Dorsolateral prefrontal cortex (tissue), 122 donors: ENCODE measurements at places on chromosomes 1 and 21.

- DNase-seq: no peak
Observed at GRCh38 chr1:56321150-56321490, 258.2 kb downstream of the PLPP3 start.

DNA sequence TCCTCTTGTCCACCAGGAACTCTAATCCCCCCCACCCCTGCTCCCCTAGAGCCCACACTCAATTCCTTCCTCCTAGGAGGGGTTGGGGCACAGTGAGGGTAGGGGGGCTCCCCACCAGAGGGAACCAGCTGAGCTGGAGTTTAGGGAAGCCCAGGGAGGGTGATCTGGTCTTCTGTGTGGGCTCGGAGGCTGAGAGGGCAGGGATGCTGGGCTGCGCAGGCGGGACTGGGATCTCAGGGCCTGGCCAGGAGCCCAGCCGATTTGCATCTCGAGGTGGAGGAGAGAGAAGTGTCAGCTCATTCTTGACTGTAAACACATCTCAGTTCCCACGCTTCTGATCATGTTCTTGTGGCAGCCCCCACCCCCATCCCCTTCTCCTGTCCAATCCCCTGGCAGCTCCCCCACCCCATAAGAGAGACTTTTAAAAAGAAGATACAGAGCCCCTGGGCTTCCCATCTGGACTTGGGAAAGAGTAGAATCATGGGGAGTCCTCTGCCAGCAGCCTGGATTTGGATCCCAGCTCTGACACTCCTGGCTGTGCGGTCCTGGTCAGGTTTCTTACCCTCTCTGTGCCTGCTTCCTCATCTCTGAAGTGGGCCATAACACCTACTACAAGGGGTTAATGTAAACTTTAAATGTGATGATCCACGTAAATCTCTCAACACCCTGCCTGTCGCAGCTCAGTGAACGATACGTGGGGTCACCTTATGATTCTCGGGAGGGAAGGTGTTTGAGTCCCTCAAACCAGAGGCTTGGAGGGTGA is 6.6 kb downstream of the PEAR1 start:
- DNase-seq: no peak

DNA sequence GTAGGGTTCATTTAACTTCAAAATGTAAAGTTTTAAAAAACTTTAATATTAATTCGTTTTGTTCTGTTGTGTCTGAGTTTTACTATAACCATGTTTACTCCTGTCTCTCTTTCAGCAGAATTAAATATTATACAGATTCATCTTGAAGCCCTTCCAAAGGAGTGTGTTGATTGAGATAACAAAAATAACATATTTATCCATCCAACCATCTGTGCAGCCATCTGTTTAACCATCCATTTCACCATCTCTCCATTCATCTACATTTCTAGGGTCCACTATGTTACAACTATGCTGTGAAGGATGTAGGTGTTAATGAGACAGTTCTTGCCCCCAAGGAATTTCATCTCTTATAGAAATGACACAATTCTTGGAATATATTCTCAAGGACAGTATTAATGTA is 36.0 kb upstream of the GNG12 start:
- DNase-seq: no peak

DNA sequence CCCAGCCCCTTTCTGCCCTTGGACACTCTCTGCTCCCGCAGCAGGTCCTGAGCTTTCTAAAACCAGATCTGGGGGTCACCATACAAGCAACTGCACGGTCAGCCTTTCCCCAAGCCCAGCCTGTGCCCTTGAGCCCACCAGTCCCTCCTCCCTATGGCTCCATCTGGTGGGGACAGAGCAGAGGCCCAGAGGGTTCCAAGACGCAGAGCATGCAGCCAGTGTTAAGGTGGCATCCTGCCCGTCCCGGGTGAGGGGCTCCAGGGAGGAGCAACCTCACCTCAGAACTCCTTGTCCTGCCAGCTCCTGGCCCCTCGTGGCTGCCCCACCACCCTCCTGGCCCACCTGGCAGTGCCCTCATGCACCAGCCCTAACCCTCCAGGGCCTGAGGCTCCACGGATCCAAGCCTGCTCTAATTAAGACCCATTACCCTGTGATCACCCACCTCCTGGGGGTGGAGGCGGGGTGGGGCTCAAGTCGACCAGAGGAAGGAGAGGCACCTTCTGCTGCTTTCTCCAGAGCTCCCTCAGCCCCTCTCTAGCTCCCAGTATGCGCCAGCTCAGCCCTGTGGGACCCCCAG is 8.5 kb downstream of the CHD5 start:
- DNase-seq: no peak

GRCh38 chr21:35226968-35227744 is 178.1 kb upstream of the RUNX1 start:
- DNase-seq: no peak

DNA sequence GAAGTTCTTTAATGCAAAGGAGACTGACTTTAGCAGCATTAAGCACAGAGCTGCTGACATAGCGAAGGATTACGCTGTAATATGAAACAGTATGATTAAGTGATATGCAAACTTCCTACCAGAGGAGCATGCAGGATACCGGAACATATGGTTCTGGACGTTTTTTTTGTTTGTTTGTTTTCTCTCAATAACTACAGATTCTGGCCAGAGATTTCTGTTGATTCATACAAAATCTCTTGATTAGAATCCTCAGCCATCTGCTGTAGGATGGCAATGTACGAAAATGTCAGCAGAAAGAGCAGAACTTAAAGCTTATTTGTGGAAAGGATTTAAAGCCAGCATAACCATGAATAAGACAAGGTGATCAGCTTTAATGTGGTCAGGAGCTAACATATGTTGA is 970.7 kb downstream of the KCNT2 start:
- DNase-seq: no peak

DNA sequence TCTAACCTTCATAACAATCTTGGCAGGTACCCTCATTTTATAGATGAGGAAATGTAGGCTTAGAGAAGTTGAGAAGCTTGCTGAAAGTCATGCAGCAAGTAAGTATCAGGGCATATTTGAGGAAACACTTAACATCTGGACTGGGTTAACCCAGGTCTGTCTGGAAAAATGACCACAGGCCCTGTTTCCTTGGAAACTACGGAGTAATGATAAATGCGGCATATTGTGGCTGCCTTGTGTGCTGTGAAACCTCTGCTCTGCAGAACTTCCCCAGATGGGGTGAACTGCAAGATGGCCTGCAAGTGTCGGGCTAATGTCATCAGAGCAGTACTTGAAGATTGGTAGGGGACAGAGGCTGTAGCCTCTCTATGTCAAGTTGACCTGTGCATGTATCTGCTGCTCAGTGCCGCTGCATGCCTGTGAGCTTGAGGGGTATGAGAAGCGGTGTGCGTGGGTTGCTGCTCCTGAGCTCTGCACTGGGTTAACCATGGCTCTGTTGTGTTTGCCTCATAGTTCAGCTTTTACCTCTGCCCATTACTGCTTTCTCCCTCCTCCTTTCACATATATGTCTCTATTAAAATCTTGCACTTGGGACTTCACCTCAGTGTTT is 83.1 kb downstream of the WDR3 start:
- no peak for DNase-seq

DNA sequence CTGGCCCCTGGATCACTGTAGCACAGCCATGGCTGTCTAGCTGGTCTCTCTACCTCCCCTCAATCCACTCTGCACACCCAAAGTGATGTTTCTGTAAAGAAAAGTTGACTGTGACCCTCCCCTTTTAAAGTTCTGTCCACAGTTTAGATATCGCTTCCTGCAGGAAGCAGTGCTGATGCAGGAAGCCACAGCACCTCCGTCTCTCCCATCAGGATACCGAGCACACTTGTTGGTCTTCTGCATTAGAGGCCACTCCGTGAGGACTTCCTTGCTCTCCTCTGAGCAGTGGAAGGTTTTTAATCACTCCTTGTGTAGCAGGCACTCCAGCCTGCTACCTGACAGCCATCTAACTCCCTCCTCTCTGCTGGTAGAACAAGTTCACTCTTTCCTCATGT is 69.5 kb downstream of the GADD45A start:
- DNase-seq: no peak

DNA sequence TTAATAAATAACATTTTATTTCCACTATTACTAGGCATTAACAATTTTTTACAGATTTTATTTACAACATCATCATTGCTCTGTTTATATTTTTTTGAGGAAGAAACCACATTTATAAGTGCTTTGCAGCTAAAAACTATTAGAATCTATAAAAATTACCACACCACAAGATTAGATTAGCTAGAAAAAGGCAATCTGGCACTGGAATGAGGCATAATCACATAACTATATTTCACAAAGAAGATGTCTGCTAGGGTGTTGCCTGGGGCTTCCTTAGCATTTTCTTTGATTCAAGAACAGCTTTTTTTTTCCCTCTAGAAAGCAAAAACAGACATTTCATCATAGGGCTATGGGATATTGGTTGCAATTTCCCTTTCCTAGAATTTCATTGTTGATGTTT is 2169.2 kb downstream of the MRPL39 start:
- no peak for DNase-seq

DNA sequence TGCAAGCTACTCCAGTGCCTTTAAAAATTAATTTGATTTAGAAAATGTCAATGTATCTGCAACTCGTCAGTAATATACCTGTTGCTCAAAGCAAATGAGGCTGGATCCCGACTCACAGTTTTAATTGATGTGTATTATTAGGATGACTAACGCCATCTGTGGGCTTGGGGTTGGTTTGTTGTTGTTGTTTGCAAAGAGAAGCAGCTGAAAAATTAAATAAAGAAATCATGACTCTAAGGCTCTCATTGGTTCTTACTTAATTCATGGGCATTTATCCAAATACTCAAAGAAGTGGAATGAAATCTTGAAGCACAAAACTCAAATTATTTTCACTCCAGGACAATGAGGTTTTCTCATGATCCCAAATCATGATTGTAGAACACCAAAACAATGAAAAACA is 46.4 kb downstream of the SEC16B start:
- DNase-seq: no peak

- no peak for DNase-seq
Observed at GRCh38 chr1:222283147-222283768, 264.6 kb downstream of the HHIPL2 start.

DNA sequence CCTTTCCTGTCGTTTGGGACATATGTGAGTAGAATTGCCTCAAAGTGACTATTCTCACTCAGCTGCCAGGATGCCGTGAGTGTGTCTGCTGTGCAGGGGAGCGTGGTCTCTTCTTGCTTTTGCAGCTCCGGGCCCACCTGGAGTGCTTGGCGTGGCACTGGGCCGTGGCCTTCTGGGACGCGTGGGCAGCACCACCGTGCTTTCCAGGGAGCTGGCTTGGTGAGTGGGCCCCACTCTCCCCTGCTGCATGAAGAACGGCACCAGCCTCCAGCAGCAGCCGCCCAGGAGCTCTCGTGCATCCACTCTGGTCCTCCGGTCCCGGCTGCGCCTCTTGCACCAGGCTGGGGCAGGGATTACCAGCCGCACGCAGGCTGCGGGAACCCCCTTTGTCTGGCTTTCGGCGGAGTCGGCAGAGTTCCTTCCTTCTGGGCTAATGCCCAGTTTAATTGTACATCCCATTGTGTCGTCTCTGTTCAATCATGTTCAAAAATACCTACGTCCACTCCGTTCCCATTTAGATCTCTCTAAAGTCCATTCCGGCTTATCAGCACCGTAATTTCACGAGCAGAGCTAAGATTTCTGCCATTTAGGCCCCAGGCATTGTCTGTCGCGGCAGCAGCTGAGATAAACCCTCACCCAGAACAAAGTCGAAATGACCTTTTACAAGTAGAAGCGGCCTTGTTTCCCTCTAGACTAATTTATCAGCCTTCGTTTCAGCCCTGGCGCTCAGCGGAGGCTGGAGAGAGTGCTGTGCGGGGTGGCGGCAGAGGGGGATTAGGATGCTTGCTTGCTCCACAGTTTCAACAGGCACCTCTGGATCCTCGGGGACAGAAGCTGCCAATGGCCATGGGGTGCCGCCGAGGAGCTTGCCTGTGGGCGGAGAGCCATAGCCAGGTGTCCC is 129.6 kb downstream of the PRDM16 start:
- DNase-seq: no peak
